ENCODE measurements at places on chromosomes 3 and 15. TPM values are rescaled to one million over a fixed set of nuclear protein-coding genes. Genes with fewer than 3 reads are reported as not detected.

The ZBTB47 gene
- polyA plus RNA-seq = 37.8 TPM

DNA sequence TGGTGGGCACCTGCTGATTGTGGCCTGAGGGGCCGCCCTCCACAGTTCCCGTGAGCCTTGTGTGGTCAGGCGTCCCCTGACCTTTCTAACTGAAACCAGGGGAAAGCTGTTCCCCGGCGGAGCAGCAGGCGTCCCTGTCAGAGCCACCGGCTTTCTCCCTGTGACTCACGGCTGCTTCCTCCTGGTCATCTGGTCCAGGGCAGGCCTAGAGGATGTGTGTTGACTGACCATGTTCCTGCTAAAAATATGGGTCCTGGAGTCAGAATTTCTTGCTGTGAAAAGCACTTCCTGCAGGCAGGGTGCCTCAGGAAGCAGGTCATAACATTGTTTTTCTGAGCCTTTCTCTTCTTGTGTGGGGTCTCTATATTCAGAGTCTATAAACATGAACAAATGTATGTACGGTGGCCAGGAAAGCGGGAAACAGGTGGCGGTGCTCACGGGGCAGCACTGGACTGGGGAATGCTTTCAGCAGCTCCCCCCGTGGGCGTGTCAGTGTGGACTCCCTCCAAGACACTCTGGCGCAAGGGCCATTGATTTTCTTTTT lies 38.4 kb upstream of the CGNL1 start:
- DNase-seq = no peak

- DNase-seq = no peak
Measured at GRCh38 chr3:122012821-122013220, 9.2 kb downstream of the ILDR1 start.

DNA sequence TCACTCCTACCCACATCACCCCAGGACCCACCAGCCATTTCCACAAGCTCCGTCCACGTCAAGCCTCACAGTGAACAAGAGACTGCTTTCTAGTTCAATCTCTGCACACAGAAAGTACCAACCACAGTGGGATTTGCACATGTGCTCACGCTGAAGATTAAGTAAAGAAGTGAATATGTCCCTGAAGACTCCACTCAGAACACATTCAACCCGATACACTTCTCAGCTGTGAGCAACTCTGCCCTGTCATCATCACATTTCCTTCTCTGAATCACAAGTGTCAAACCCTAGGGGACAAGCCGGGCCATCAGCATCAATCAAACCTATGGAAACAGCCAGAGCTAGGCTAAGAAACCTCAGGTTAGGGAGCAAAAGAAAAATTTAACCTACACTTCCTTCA lies 1.9 kb downstream of the STIMATE start:
- DNase-seq = no peak

The DLL4 gene
- polyA plus RNA-seq = 16.7 TPM

- DNase-seq = no peak
Measured at GRCh38 chr15:96348112-96349027, 17.9 kb downstream of the NR2F2 start.

DNA sequence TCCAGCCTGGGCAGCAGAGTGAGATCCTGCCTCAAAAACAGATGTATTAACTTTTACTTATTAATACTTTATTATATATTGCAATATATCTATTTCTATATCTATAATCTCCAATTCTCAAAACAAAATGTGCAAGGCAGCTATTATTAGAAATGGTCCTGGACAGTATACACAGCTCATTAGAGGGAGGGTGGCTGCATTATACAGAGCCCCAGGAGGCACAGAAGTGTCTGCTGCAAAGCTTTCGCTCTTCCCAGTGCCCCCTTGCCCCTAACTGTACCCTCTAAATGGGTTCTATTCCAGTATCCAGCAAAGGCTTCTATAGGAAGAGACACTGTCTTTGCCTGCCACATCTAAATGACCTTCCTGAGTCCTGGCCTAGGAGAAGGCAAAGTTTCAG lies 24.5 kb downstream of the ARL14 start:
- no peak for DNase-seq

DNA sequence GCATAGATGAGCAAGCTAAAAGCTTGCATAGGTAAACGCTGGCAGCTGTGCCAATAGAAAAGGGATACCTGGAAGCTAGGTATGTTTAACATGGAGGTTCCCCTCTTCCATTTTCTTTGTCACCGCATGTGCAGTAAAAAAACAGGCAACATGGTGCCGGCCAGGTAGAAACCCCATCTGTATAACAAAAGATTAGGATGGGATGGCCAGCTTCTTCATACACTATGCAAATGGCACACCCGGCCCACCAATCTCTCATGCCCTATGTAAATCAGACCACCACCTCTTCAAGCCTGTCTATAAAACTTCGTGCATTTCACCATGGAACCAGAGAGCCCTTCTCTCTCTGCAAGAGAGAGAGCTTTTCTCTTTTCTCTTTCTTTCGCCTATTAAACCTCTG lies 224.3 kb upstream of the P2RY1 start:
- DNase-seq = no peak

The PARP6 gene
- 56.4 TPM for polyA plus RNA-seq

DNA sequence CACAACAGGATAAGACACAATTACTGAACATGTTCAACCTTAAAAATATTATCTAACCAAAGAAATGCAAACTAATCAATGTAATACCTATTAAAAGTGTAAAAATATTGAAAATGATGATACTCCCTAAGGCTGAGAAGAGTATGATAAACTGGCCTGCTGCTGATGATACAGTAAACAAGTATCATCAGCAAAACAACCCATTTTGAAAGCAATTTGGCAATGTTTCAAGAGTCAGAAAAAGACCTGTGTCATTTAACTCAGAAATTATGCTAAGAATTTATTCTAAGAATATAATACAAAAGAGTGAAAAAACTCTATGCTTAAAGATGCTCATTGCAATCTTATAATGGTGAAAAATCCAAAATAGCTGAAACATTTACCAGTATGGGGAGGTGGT lies 22.1 kb downstream of the CCDC191 start:
- no peak for DNase-seq

DNA sequence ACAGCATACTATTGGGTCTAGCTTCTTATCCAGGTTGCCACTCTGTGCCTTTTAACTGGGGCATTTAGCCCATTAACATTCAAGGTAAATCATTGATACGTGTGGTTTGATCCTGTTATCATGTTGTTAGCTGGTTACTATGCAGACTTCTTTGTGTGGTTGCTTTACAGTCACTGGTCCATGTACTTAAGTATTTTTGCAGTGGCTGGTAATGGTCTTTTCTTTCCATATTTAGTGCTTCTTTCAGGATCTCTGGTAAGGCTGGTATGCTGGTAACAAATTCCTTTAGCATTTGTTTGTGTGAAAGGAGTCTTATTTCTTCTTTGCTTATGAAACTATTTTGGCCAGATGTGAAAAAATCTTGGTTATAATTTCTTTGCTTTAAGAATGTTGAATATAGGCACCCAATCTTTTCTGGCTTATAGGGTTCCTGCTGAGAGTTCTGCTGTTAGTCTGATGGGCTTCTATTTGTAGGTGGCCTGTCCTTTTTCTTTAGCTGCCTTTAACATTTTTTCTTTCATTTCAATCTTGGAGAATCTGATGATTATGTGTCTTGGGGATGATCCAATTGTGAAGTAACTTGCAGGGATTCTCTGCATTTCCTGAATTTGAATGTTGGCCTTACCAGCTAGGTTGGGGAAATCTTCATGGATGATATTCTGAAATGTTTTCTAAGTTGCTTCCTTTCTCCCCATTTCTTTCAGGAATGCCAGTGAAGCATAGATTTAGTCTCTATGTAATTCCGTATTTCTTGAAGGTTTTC lies 39.3 kb downstream of the CCR1 start:
- no peak for DNase-seq

DNA sequence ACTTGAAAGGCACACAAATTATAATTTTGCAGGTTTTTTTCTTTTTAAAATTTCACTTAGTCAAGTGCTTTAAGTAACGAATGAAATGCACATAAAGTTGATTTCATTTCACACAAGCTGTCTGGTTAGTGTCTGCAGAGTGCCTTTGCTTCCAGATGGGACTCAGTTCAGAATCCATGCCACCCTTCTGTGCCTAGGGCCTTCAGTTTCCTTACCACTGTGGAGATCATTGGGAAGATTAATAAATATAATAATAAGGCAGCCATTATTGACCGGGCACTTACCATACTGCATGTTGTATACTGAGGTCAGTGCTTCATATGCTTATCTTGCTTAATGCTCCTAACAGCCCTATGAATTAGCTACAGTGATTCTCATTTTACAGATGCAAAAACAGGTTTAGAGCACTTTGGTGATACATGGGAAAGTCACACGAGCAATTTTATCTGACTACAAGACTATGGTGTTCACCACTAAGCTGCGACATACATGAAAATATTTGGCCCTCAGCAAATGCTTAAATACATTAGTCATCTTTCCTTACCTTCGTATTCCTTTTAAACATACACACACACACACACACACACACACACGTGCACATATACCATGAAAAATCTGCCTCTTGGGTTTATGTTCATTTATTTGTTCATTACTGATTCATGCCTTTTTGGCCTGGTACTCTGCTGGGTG lies 3.1 kb downstream of the NMNAT3 start:
- no peak for DNase-seq

- no peak for DNase-seq
Measured at GRCh38 chr15:48925714-48926223, 38.0 kb downstream of the SHC4 start.

The SAMD7 gene
- not detected for polyA plus RNA-seq

The IL20RB gene
- polyA plus RNA-seq = 0.97 TPM

DNA sequence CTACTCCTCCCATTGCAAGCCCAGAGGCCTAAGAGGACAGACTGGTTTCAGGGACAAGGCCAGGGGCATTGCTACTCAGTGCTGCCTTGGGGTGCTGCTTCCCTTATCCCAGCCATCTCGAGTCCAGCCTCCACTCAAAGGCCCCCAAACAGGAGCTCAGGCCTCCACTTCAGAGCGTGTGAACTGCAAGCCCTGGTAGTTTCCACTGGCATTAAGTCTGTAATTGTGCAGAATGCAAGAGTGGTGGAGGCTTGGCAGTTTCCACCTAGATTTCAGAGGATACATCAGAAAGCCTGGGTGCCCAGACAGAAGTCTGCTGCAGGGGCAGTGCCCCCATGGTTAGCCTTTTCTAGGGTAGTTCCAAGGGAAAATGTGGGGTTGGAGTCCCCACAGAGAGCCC lies 192.8 kb upstream of the ST8SIA2 start:
- no peak for DNase-seq

The EEFSEC gene
- polyA plus RNA-seq = 19.7 TPM

GRCh38 chr15:53586799-53587198 lies 172.7 kb downstream of the WDR72 start:
- DNase-seq = no peak

DNA sequence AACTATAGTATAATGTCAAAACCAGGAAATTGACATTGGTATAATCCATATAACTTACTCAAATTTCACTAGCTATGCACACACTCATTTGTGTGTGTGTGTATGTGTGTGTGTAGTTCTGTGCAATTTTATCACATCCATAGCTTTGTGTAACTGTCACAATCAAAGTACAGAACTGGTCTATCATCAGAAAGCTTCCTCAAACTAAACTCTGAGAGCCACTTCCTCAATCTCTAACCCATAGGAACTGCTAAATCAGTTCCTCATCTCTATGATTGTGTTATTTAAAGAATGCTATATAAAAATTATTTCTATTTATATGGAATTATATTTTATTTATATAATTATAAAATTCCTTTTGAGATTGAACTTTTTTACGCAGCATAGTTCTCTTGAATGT lies 18.1 kb downstream of the LNP1 start:
- DNase-seq = no peak

GRCh38 chr3:29456901-29457300 lies 176.0 kb downstream of the RBMS3 start:
- no peak for DNase-seq

DNA sequence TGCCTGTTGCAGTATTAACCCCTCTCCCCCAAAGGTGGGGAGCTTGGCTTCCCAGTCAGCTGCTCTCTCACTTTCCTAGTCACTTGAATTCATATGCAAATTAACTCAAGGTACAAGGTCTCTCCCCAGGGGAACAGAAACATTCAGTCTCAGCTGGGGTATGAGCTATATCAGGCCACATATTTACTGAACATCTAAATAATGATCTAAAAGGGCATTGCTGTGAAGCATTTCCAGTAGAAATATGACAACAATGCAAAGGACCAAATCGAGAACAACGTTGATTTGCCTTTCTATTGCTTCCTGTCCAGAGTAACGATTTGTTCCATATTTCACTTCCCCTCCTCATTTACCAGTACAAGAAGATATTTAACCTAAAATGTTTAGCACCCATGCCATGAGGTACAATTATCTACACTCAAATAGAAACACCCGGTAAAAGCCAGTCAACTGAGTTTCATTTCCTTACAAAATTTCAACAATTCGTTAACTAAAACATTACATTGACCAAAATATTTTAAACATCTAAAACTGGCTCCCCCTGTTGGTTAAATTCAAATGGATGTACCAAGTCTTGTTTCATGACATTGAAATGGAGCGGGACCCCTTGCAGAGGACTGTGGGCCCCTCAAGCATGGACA lies 36.5 kb upstream of the KLHL6 start:
- DNase-seq = no peak

GRCh38 chr15:66225656-66226274 lies 27.8 kb downstream of the MEGF11 start:
- no peak for DNase-seq

The GYG1 gene
- polyA plus RNA-seq = 76.5 TPM

The PGBD4 gene
- 1.9 TPM for polyA plus RNA-seq

GRCh38 chr3:56238299-56238698 lies 230.0 kb downstream of the ERC2 start:
- no peak for DNase-seq

DNA sequence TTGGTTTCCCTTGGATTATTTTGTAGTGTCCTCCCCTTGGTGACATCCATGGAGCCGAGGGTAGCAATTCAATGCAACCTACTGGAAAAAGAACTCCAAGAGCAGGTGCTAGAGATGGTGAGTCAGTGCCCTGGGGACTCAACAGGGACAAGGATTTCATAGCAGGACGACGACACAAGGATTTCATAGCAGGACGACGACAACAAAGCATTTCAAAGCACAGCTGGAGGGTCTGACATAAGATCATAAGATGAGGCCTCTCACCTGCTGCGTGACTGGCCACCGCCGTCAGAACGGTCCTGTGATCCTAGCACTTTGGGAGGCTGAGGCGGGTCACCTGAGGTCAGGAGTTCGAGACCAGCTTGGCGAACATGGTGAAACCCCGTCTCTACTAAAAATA lies 22.5 kb downstream of the NRROS start:
- DNase-seq = no peak

- DNase-seq = no peak
Measured at GRCh38 chr3:50123394-50124051, 31.6 kb upstream of the SEMA3F start.

DNA sequence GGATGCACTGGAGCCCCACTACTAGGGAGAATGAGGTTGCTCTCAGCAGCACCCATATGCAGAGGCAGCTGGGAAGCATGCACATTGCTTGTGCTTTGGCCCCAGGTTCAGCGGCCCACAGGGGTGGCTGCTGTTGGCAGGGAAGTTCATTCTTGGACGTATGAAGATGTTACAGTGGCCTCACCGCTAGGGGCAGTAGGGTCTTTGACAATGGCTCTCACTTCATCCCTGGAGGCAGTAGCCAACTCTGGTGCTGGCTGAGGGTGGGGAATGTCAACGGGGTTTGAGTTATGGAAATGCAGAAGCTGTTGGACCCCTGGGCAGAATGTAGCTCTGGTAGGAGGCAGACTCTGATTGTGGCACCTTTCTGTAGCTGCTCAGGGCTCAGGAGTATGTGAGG lies 279.9 kb downstream of the SCAPER start:
- no peak for DNase-seq
